Neuronal stem cell (in vitro differentiated cells): ENCODE measurements at places on chromosomes 1 and 21.

- no peak for DNase-seq
Measured at GRCh38 chr1:45375104-45376090, 35.2 kb upstream of the MUTYH start.

DNA sequence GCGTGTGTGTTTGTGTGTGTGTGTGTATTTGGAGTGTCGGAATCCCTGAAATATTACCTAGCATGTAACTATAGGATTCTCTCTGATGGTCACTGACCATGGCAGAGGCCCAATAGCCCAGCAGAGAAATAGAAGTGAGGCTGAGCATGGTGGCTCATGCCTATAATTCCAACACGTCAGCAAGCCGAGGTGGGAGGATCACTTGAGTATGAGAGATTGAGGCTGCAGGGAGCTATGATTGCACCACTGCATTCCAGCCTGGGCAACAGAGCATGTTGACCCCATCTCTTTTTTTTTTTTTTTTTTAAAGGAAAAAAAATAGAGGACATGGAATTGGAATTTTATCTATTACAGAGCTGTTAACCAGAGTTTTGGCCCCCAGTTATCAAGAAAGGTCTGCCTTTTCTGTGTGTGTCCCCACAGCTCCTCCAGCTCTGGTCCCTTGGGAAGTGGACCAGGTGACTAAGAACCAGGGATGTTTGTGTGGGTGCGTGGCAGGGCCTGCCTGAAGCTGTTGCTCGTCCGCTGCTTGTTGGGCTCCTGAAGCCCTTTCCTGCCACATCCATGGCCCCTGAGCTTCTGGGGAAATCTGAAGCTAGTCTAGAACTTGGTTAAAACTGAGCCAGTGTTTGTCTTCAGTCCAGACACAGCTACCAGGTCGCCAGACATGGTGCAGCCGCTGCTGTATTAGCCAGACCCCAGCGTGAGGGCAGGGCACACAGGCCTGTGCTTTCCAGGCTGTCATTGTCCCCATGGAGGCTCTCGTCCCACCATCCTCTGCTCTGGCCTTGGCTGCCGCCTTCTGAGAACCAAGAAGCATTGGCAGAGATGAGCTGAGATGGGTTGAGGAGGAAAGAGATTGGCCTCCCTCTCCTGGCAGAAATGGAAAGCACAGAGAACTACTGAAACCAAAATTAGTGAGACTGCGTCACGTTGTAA is 25.5 kb downstream of the CAPN9 start:
- no peak for DNase-seq

DNA sequence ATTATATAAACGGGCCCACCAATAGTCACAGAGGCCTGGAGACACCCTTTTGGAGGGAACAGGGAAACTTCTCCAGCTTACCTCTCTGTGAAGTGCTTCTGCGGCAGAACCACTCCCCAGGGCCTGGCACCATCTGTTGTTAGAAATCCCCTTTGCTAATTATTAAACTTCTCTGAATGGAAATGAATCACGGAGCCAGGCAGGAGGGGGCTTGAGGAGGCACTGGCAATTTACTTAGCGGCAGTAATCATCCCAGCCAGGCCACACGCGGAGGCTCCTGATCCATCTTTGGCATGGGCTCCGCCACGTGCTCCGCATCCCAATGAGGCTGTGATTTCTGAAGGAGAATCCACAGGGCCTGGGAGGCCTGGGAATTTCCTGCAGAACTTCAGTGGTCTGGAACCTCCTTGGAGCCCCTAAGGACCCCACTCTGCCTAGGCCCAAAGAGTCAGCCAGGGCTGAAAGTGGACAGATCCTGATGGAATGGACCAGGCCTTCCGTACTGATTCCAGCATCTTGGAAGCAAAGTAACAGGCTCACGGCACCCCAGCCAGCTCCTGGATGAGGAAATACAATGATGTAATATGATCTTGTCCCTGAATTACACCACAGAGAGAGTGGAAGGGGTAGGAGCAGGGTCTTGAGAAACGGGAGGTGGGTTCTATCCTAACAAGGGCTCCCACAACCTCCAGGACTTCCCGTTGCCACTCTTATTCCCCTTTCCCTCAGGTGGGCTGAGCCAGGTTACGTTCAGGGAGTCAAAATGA is 62.3 kb downstream of the GRIK3 start:
- no peak for DNase-seq

- DNase-seq = no peak
Measured at GRCh38 chr1:214012418-214012817, 24.6 kb downstream of the PROX1 start.

GRCh38 chr1:11340233-11340632 is 67.2 kb downstream of the UBIAD1 start:
- no peak for DNase-seq

GRCh38 chr1:48844187-48844586 is 67.5 kb upstream of the BEND5 start:
- no peak for DNase-seq

- peak; percentile 45 for DNase-seq
Measured at GRCh38 chr1:230067871-230068620, 1.0 kb downstream of the GALNT2 start.

GRCh38 chr1:61116421-61116820 is 34.1 kb downstream of the NFIA start:
- DNase-seq = no peak

- DNase-seq = no peak
Measured at GRCh38 chr21:45016406-45017038, 57.9 kb upstream of the ADARB1 start.

DNA sequence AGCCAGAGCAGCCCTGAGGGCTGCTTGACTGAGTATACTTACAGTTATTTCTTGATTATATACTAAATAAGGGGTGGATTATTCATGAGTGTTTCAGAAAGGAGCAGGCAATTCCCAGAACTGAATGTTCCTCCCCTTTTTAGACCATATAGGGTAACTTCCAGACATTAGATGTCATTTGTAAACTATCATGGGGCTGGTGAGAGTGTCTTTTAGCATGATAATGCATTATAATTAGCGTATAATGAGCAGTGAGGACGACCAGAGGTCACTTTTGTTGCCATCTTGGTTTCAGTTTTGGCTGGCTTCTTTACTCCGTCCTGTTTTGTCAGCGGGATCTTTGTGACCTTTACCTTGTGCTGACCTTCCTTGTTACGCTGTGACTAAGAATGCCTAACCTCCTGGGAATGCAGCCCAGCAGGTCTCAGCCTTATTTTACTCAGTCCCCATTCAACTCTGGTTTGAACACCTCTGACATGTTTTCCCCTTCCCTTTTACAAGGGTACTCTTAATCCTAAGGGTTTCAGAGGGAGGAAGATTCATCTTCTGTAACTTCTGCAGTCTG is 16.2 kb downstream of the KCTD3 start:
- DNase-seq = no peak

DNA sequence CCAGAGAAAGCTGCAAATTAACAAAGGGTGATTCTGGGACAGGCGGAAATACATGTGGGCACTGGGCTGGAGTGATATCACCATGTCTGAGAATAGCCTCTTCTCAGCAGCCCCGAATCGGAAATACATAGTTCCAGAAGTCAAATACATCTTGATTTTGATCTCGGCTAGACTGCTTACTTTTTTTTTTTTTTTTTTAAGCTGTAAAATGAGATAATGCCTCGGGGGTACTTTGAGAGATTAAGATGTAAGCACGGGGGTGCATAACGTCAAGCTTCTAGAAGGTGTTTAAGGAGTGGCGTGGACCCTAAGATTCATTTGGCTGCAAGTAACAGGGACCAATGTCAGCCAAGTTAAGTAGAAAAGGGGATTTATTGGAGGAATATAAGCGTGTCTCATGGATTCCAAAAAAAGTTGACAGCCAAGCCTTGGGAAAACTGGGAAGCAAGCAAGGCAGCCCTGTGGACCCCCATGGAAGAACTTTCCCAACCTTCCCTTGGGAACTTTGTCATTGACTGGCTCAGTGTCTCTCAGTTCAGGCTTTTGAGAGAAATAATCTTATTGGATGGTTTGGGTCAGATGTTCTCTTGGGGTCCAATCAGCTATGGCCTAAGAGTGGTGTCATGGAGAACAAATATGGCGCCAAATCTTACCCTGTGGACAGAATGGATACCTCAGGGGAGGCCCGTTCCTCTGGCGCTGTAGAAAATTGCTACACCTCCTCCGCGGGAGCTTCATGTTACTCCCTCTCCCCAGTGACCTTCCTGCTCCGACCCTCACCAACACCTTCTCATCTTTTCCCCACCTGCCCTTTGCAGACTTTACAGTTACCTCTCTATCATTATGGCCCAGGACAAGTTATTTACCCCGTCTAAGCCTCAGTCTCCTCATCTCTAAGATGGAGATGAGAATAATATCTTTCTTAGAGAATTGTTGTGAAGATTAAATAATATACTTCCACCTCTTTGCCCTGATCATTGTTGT is 186.6 kb downstream of the KAZN start:
- no peak for DNase-seq

DNA sequence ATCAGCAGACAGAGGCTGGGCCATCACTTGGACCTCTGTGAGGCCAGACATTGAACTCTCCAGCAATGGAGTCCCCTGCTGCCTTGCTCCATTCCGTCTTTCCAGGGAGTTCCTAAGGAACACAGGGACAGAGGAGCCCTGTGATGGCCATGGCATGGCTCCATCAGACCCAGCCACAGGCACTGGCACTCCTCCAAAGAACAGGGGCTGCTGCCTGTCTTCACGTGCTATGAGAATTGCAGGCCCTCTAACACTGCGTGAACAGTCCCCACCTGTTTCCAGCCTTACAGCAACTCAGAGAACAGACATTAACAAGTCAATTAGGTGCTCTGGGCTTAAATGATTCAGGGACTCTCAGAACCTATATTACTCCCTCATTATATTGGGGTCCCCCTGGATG is 140.8 kb downstream of the ASTN1 start:
- DNase-seq = no peak

DNA sequence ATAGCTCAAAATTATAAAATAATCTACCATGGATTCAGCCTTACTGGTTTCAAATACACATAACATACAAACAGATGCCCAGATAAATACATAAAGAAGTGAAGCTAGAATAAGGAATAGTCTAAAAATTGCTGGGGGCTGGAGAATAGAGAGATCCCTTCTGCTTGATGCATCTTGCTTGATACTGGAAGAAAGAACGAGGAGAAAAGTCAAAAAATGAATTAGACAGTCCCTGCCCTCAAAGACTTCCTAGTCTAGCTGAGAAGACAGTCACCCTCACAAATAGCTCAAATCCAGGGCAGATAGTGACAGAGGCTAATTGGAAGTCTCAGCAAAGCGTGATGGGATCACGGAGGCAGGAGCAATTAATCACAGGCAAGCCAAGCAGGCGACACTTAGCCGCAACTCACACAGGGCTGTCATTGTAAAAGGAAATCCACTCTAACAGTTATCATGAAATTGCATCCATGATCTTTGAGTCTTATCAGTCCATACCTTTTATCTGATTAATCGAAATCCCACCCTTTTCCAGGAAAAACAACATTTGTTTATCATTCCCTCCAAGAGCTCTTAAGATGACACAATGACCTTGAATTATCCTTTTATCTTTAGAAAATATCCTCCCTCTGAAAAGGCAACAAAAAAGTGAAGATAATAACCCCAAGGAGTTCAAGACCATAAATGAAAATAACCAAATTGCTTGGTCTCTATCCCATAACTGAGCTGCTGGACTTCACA is 59.7 kb upstream of the TIAM1 start:
- no peak for DNase-seq

DNA sequence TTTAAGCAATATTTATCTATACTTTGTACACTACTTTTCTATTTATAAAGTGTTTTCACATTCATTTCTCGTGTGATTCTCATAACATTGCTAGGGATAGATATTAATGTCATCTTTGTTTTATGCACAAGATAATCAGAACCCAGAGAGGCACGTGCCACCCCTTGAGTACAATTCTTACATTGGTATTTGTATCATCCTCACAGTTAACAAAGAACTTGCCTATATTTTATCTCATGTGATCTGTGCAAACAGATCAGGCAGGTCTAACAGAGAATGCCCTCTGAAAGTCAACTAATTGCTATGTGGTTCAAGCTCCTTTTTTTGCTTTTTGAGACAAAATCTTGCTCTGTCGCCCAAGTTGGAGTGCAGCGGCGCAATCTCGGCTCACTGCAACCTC is 604.5 kb downstream of the LMO4 start:
- DNase-seq = no peak

GRCh38 chr1:159172614-159173291 is 1.3 kb downstream of the CADM3 start:
- DNase-seq = no peak

DNA sequence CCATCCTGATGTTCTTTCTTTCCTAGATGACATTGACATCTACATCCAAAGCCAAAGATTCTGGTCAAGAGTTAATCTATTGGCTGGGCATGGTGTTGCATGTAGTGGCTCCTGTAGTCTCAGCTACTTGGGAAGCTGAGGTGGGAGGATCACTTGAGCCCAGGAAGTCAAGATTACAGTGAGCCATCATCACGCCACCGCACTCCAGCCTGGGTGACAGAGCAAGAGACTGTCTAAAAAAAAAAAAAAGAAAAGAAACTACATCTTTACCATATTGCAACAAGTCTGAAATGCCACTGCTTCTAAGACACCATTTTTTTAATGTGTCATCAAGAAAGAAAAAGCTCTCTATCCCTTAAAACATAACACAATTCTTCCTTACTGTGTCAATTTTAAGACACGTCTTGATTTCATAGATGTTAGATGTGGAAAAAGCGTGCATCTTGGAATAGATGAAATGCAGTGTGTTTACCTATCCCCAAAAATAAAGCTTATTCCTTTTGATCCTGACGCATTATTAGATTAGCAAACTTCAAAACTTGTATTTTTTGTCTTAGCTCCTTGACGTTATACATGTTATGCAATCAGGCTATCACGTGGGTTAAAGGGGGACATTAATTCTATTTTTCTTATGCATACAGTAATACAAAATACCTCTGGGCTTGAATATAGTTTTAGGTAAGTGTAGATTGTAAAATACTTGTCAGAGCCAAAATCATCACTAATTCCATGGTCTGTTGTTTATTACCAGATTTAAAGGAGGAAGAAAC is 46.3 kb downstream of the ELAPOR1 start:
- no peak for DNase-seq

GRCh38 chr1:166920561-166921475 is 44.8 kb upstream of the TADA1 start:
- DNase-seq = peak; percentile 44

DNA sequence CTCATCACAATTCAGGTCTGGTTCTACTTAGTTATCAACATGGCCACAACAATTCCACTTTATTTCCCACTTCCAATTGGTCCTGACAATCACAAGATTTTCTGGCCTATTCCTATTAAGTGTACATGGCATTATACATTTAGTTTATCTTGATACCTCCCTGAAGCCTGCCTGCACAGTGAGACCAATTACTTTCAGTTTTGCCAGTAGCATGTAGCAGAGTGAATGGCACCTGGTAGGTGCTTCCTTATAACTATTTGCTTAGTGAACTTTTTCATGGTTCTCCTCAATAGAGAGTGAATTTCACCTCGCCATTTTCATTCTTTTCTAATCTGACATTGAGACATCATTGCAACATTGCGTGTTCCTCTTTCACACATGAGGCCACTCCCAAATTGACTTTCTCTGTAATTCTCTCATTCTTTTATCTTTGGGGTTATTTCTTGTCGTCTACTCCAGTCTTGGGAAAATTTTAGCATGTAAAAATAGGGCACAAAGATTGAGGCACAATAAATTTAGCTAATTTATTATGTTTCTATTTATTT is 124.3 kb downstream of the DISC1 start:
- no peak for DNase-seq

- DNase-seq = no peak
Measured at GRCh38 chr1:61518670-61519400, 206.1 kb downstream of the TM2D1 start.
